ENCODE measurements at places on chromosomes 16 and 17.

GRCh38 chr17:63317166-63317840 is 128.8 kb downstream of the CYB561 start:
- DNase-seq, result peak; percentile 30

- no peak for DNase-seq
These were observed 8.4 kb downstream of the HBQ1 start for GRCh38 chr16:188674-189073.

- no peak for DNase-seq
These were observed 31.3 kb upstream of the C1QL1 start for GRCh38 chr17:44999433-44999832.

GRCh38 chr16:17291289-17291688 is 179.5 kb downstream of the XYLT1 start:
- no peak for DNase-seq

- DNase-seq, result no peak
These were observed 261.1 kb downstream of the RBFOX3 start for GRCh38 chr17:79349506-79350400.

- no peak for DNase-seq
These were observed 18.2 kb upstream of the KRT20 start for GRCh38 chr17:40903129-40903847.

DNA sequence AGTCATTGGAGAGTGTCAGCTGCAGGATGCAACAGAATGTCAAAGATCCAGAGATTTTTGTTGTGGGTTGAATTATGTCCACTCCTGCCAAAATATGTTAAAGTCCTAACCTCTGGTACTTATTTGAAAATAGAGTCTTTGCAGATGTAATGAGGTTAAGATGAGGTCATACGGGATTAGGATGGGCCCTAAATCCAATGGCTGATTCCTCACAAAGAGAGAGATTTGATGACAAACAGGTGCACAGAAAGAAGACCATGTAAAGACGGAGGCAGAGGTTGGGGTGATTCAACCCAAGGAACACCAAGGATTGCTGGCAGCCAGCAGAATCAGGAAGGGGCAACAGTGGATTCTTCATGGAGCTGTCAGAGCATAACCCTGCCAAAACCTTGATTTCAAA is 34.5 kb upstream of the USP22 start:
- no peak for DNase-seq

DNA sequence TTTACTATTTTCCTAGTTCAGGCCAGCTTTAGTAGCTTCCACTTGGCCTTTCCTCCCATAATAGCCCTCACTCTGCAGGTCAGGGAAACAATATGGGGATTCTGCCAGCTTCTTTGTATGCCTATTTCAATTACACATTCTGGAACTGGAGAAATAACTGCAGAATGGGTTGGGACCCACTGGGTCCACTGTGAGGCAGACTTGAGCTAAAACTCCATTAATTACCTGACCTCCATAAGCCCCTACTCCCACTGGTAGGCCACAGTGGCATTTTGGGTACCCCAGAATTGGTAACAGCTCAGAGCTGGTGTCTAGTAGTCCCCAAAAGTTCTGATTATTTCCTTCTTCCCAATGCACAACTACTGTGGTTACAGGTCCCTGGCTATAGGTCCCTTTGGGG is 16.7 kb upstream of the TENT4B start:
- no peak for DNase-seq

- peak; percentile 94 for DNase-seq
These were observed 429 bp upstream of the NR1D1 start for GRCh38 chr17:40100669-40101366.

DNA sequence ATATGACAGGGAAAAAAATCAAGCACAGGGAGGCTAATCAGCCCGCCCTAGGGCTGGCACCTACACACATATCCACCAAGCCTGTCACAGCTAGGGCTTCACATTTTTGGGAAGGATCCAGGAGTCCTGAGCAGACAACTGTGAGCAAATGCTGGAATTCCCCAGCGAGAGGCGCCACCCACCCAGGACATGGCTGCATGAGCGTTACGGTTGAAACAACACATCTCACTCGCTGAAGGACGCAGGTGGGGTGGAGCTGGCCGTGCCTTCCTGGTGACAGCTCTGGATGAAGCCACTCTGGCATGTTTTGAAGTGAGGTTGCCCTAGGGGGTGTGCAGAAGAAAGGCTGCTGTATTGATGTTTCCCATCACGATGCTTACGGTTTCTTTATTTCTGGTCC is 315.1 kb upstream of the EEF2KMT start:
- no peak for DNase-seq

GRCh38 chr16:88695753-88696152 is 9.4 kb upstream of the SNAI3 start:
- DNase-seq, result no peak

- DNase-seq, result peak; percentile 46
These were observed 275.7 kb downstream of the WWOX start for GRCh38 chr16:78375055-78375679.

DNA sequence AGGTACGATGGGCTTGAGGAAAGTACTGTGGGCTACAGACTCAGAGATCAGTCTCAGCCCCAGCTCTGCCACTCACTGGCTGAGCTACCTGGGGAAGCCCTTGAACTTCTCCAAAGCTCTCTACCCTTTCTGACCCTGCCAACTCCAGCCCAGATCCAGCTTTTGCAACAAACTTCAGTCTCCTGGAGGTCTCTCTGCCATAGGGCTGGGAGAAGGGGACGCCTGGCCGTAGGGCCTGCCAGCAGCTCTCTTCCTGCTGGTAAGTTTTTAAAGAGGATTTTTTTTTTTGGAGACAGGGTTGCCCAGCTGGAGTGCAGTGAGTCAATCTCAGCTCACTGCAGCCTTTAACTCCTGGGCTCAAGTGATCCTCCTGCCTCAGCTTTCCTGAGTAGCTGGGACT is 11.5 kb downstream of the INPP5K start:
- no peak for DNase-seq

DNA sequence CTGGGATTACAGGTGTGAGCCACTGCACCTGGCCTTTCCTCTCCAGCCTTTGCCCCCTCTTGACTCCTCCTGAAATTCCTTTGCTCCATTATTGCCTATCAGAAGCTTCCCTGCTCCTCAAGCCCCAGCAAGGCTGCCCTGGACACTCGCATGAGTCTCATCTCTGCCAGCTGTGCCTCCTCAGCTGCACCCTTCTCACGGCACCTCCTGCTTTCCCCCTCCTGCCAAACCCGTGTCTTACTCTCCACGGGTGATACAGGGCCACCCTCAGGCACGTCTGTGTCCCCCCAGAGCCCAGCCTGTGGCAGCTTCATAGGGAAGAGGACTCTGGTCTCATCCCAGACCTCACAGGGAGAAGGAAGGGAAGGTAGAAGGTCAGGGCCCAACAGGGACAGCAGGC is 15.4 kb downstream of the G6PC3 start:
- DNase-seq, result no peak

- DNase-seq, result no peak
These were observed 29.8 kb downstream of the SLC47A2 start for GRCh38 chr17:19686400-19687090.

DNA sequence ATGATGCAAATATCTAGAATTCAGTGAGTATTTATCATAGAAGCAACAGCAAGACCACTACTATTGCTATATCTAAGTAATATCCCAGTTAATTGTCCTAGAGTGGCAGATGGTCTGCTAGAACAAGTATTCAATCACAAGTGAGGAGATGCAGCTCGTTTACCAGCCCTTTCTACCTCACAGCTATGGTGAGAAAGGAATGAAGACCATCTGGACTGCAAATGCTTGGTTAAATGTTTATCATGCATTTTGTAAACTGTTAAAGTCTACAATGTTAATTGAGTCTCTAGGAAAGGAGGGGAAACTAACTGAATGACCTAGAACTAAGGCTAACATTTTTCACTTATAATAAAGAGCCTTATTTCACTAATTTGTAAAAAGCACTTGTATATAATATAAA is 52.5 kb downstream of the CNOT1 start:
- no peak for DNase-seq

- no peak for DNase-seq
These were observed 1.6 kb upstream of the SOCS7 start for GRCh38 chr17:38350035-38350434.

- DNase-seq, result no peak
These were observed 11.3 kb downstream of the PLD2 start for GRCh38 chr17:4818276-4818675.

- no peak for DNase-seq
These were observed 7.2 kb downstream of the RAB11FIP4 start for GRCh38 chr17:31398381-31399311.

DNA sequence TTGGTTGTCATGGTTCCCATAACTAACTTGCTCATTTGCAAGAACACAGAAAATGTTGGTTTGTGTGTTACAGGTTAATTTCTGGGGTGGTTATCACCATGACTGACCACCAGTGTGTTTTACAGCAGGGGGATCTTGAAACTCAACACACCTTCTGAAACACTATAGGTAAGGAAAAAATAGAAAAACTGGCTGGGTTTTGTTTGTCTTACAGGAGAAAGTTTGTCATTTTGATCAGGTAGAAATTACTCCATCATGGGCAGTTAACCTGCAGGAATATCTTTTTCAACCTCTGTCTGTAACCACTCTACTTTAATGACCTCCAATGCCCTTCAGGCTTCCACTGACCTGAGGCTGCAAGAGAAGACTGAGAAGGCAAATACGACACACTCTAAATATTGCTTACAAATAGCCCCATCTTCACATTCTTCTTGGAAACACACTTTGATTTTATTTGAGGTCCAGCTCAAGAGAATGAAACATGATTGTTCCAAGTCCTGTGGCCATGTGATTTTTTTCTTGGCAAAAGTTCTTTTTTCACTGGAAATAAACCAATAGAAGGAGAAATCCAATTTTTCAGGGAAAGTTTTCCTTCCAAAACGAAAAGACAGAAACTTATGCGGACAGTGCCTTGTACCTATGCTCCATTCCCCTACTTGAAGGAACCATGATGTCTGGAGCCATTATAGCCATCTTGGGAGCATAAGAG is 428.7 kb upstream of the SALL1 start:
- DNase-seq, result no peak

DNA sequence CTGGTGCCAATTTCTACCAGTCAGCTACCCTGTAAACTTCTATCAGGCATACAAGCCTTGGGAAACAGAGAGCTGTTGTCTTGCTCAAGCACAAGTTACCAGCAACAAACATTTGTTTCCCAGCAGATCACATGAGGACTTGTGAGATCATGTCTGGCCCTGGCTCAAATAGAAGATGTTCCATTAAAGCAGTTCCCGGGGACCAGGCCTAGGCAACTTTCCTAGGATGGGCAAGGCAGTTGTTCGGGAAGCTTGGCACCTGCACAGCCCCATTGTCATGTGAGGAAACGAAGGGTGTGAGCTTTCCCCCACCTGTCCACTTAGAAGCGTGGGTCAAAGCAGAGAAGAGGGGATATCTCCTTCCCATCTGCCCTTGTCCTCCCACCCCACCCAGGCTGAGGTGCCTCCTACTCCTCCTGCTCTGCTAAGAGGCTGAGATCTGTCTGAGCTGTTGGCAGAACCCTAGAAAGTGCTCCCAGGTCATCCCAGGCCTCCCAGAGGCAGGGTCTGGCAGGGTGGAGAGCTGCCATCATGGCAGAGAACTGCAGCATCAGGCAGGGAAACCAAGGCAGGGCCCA is 11.2 kb upstream of the SLC47A2 start:
- peak; percentile 80 for DNase-seq

DNA sequence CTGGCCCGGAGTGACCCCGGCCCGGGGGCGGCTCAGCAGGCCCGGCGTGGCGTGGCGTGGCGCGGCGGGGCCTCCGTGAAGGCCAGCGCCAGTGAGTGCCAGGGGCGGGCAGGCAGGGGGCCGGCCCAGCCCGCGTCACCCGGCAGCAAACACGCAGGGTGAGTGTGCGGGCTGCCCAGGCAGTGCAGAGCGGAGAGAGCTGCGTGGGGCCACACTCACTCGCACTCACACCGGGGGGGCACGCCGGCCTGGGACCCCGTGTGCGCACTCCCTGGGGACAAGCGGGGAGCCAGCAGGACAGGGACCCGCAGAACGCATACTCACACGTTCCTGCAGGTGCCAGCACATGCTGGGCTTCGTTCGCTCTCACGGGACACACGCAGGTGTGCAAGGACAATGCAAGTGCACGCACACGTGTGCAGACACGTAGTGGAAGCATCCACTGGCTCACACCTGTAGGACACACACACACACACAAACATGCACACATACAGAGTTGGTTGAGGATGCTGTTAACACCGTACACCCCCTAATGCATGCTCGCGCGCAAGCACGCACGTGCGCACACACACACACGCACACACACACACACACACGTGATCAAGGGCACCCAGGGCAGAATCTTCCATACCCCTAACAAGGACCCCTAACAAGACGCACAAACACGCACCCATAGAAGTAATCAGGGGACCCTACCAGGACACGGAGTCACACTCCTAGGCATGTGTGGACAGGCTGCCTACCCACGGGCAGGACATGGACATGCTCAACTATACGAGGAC is 7.7 kb downstream of the USP6 start:
- no peak for DNase-seq

- DNase-seq, result no peak
These were observed 14.3 kb upstream of the SCIMP start for GRCh38 chr17:5248821-5249479.

DNA sequence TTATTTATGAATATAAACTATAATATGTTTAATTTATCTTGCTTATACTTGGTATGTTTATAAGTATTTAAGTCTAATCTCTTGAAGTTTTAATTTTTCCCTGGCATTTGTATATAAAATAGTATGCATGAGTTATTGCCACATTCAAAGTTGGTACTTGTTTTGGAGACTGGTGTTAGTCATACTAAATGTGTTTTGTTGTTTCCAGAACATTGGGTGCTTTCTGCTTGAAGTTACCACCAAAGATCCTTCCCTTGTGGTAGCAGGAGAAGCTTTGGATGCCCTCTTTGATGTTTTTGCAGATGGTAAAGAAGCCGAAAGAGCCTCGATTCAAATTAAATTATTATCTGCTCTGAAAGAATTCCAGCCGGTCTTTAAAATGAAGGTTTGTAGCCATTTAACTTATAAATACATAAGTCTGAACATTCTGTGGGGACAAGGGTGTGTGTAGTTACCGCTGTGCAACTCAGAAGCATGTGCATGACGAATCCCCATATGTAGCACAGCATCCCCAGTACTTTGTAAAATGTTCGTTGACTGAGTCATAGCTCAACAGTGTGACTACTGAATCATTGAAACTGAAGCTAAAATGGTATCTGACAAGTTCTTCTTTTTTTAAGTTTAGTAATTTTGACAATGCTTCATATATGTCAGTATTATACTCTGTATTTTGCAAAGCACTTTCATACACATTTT is 36.4 kb downstream of the HEATR3 start:
- no peak for DNase-seq
